ENCODE measurements at places on chromosomes 5 and 9.

GRCh38 chr9:36945999-36946398, 88.1 kb downstream of the PAX5 start:
- no peak for DNase-seq

DNA sequence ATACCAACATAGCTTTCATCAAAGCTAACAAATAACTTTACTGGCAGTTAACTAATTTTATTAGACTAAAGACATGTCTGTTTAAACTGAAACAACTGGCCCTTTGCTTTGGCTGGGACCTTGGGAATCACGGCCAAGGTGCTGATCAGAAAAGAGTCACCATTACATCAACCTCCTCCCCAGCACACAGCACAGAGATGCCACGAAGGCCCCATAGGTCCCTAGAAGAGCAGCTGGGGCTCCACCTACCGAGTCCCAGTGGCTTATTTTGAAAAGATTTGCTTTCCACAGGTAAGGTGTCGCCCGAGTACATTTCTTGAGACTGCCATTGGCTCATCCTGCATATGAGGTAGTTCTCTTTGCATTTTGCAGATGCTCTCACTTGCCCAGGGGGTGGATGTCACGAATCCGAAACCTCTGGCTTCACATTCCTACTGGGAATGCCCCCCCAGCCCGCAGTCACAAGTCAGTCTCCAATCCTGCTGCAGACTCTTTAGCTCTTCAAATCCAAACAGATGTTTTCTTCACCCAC, 18.8 kb upstream of the HSD17B3 start:
- no peak for DNase-seq

- no peak for DNase-seq
These were observed 103.8 kb downstream of the YTHDC2 start for GRCh38 chr5:113617191-113617796.

DNA sequence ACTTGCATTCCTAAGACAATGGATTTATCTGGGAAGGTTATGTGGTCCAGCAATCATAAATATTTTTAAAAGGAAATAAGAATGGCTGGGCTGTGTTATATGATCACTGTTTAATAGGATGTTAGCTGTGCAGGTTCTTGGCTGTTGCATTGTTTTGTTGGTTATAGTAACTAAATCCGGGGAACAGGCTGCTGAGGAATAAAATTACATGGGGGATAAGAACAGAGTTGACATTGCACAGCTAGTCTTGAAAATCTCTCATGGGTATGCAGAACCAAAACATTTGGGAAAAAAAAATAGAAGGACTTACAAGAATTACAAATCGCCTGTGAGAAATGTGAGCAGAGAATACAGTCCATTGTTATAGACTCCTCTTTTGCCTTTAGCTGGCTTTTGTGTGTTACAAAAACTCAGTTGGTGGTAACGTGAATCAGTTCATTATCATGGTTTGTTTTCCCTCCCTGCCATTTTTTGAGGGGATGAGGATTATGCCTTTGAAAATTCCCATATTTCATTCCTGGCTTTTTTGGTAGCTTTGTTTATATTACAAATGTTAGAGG, 375.3 kb upstream of the DAB2 start:
- no peak for DNase-seq

- no peak for DNase-seq
These were observed 26.0 kb downstream of the CHSY3 start for GRCh38 chr5:129930221-129930620.

GRCh38 chr5:111518777-111519176, 6.4 kb upstream of the STARD4 start:
- DNase-seq: no peak

- no peak for DNase-seq
These were observed 58.1 kb downstream of the TLE1 start for GRCh38 chr9:81631218-81631745.

- DNase-seq: no peak
These were observed 304.5 kb downstream of the CWC27 start for GRCh38 chr5:65073250-65073661.

DNA sequence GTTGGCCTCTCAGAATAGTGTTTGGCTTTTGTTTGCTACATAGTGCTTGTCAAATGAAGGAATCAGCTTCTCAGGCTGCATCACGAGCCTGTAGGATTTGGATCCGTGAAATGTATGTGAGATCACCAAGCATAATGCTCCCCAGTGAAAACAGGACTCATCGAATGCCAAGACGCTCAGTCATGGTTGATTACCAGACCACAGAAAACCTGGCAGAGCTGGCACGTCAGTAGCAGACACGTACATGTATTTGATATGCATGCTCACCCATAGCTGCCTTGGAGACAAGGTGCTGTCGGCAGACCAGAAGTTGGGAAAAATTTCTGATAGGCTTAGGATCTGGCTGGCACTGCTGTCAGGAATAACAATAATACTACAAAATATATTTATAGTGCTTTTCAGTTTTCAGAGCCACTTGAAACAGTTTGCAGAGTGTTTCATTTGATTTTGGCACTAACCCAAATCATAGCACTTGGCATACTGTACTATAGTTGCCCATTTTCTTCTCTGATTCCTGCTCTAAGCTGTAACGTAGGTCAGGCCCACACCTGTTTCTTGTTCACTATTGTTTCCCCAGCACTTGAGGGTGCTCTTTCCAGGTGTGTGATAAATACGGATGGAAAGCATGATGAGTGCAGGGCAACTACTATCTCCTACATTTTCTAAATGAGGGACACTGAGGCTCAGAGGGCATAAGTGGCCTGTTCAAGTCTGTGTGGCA, 226.1 kb downstream of the NR3C1 start:
- no peak for DNase-seq

DNA sequence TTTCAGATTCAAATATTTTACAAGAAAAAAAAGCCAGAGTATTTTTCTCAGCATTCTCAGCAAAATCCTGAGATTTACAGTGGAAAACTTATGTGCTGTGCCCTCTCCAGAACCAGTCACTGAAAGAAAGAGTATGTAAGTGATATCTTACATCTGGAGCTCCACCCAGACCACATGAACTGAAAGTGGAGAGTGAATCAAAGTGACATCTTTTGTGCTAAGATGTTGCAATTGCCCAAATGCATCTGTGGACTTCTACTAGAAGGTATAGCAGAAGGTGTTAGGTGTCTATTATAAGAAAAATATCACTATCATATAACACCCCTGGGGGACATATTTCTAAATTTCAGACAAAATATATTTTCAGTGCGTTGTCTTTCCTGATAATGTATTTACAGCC, 49.0 kb upstream of the RIC1 start:
- DNase-seq: no peak

DNA sequence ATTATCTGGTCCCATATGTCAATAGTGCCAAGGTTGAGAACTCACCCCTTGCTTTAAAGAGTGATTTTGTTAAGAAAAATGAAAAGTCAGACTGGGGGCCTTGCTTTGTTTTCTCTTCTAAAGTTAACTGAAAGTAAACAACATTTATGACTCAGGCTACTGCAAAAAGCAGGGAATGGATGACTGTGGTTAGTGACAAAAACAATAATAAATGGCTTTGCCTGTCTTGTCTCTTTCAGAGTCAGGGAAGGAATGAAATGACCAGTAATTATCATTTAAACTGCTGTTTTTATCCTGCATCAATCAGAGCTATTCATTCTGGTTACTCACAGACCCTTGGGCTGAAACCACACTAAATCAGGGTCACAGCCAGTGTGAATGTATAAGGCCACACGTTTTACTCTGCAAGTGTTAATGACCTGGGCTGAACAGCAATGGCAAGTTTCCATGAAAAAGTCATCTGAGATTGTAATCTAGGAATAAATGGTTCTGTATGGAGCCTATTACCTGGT, 112.2 kb downstream of the ZNF608 start:
- no peak for DNase-seq

DNA sequence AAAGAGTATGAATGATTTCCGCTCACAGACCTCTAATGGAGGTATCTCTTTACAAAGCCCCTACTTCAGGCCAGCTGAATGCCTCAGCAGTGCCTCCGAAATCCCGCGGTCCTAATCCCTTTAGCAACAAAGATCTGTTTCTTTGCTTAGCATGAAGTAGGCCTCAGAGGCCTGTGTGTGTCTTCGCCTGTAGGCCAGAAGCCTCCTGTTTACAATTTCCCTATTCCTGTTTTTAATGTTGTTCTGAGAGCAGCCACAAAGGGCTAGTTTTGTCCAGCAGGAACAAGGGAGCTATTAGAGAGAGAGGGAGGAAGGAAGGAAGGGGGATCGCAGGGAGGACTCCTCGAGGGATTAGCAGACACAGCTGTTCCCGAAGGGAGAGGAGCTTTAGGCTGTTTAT, 166.4 kb upstream of the SPRY4 start:
- no peak for DNase-seq

DNA sequence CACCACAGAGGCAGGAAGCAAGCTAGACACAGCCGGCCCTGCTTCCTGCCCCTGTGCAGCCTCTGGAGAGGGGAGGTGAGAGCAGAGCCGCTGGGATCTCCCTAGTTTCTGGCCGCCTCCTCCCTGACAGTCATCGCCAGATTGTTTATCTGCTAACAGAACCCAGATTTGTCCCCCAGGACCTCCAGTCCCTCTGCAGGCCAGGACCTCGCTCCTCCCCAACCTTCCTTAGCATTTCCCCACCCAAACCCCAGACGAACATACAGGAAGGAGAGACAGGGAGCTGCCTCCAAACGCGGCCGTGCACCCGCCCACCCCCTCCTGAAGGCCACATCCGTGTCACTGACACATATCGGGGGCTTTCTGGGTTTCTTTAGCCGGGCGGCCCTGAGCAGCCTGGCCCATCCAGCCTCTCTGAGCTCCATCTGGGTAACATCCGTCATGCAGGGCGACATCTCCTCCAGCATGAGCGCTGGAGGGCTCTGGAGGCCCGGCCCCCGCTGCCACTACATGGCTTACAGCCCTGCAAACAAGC, 47.5 kb downstream of the DBH start:
- peak; percentile 70 for DNase-seq

- DNase-seq: no peak
These were observed 64.2 kb downstream of the SNX24 start for GRCh38 chr5:122909470-122910100.

GRCh38 chr5:156052656-156053055, 274.3 kb upstream of the SGCD start:
- no peak for DNase-seq

GRCh38 chr5:91125916-91126315, 257.2 kb downstream of the ARRDC3 start:
- no peak for DNase-seq

DNA sequence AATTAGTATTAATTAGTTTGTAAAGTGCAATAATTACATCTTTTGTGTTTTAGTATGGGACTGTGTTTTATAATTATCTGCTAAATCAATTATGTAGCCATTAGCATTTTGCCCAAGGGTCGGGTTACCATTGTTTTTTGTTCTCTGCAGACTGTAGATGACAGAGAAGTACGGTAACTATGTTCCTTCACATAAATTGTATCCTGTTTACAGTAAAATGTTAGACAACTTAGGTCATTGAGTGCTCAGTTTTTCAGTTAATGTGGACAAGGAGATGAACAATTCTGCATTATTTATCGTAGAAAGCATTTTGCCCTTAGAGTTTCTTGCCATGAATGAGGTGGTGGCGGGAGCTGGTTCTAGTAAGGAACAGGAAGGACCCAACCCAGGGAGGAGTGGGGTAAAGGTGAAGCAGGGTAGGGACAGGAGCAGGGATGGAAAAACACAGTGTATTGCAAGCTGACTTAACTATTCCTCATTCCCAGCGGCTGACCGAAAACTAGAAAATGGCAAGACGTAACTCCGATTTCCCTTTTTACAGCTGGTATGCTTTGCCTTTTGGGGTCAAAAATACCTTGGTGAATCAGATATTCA, 243.7 kb upstream of the SLC24A2 start:
- no peak for DNase-seq

DNA sequence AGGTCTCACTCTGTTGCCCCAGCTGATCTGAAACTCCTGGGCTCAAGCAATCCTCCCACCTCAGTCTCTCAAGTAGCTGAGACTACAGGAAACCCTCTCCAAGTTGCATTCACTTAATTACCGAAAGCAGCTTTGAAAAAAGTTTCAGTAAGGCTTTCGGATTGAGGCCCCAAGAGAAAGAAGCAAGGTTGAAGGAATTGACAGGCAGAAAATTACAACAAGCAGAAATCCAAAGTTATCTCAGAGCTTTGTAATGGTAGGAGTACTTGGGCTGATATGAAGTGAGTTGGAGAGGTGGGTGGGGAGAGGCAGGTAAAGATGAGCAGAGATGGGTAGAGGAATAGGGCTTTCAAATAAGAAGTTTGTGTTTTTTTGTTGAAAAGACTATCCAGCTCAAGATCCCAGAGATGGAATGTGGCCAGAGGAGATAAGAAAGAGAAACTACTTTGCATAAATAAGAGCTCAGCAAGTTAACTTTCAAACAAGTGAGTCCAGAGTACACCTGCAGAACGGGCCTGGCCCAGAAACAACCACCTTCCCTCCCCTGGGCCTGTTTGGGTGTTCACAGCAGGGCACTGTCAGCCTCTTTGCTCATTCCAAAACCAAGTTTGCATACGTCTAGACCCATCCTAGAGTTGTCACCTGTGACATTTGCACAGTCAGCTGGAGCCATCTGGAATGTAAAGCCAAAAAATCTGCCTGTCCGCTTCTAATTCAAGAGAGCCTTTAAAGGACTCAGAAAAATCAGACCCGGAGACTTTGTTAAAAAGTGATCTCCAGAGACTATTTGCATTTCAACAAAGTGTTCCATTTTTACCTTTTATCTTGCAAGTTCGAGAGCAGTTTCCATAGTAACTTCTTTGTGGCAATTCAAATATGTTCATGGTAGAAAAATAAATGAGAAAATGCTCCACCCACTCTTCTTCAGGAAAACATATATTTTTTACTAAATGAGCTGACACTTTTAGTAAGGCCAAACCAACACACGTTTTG, 2.2 kb upstream of the CLINT1 start:
- no peak for DNase-seq

DNA sequence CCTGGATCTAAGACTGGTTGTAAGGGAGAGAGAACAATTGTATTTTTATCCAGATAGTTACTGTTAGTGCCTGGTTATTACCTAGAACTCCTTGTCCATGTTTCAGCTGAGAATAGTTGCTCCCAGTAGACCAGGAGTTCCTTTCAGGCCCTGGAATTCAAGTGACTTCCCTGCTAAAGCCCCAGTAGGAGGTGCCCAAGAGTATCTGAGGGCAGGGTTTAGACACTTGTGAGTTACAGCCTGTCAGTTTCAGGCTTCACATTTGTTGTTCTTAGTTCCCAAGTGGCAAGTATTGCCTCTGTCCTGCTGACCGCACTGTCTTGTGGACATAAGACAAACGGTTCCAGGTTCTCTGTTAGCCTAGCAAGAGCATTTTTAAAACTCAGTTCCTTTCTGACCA, 743.9 kb upstream of the SEMA6A start:
- DNase-seq: no peak

DNA sequence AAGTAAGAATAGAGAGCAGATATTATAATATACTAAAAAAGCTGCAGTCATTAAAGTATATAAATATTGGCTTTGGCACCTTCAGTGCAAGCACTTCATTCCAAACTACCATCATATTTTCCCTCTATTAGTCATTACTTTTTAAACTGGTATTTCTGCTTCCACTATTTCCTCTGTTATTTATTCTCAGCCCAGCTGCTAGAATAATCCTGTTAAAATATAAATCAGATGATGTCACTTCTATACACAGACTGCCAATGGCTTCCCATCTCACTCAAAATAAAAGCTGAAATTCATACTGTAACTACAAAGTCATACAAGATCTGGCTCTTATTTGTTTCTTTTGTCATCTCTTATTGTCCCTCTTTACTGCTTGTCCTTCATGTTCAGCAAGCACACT, 432.9 kb downstream of the TLE4 start:
- no peak for DNase-seq

GRCh38 chr9:3337515-3338225, 188.1 kb downstream of the RFX3 start:
- no peak for DNase-seq
